ENCODE measurements at places on chromosomes 12 and 14. TPM values are rescaled to one million over a fixed set of nuclear protein-coding genes. Genes with fewer than 3 reads are reported as not detected.

LIN7A gene
- 0.19 TPM for total RNA-seq

SLC7A7 gene
- total RNA-seq, result 8.3 TPM

IL23A gene
- total RNA-seq, result 0.34 TPM

PIWIL1 gene
- not detected for total RNA-seq

CLEC14A gene
- total RNA-seq, result 344 TPM

RNASE9 gene
- total RNA-seq, result not detected

AKAP3 gene
- total RNA-seq, result 0.85 TPM

IKBIP gene
- total RNA-seq, result 44.4 TPM

MDGA2 gene
- total RNA-seq, result not detected

VRK1 gene
- 44.7 TPM for total RNA-seq

PROX2 gene
- total RNA-seq, result not detected

C1R gene
- 2.0 TPM for total RNA-seq

ZDHHC22 gene
- total RNA-seq, result not detected

CD27 gene
- total RNA-seq, result not detected

PRDM4 gene
- 22.3 TPM for total RNA-seq

RNASE7 gene
- total RNA-seq, result not detected

SLC6A15 gene
- 0.51 TPM for total RNA-seq

LMO3 gene
- total RNA-seq, result not detected

CCDC175 gene
- not detected for total RNA-seq

CCDC177 gene
- total RNA-seq, result not detected

AICDA gene
- total RNA-seq, result not detected

STXBP6 gene
- 4.9 TPM for total RNA-seq

FAM186B gene
- total RNA-seq, result 0.34 TPM

ALX1 gene
- total RNA-seq, result not detected

FKBP3 gene
- total RNA-seq, result 32.3 TPM

AMN gene
- total RNA-seq, result not detected

HHIPL1 gene
- 1.7 TPM for total RNA-seq

C12orf54 gene
- total RNA-seq, result not detected

SSPN gene
- 0.34 TPM for total RNA-seq

SLCO1B1 gene
- total RNA-seq, result not detected

TMEM229B gene
- total RNA-seq, result 1.4 TPM

PPP1R3E gene
- total RNA-seq, result 2.6 TPM

ACOT6 gene
- total RNA-seq, result not detected

GLT1D1 gene
- total RNA-seq, result not detected

GTF2A1 gene
- total RNA-seq, result 58.1 TPM

KRT80 gene
- total RNA-seq, result 1.2 TPM

TAOK3 gene
- 31.9 TPM for total RNA-seq

CCDC197 gene
- not detected for total RNA-seq

SYCP3 gene
- not detected for total RNA-seq

RAB21 gene
- total RNA-seq, result 51.4 TPM

MBIP gene
- total RNA-seq, result 5.8 TPM

SERPINA1 gene
- total RNA-seq, result 0.23 TPM

C1QL4 gene
- under 0.01 TPM for total RNA-seq

CACNB3 gene
- total RNA-seq, result 16.3 TPM

GPX2 gene
- total RNA-seq, result not detected

KRT85 gene
- not detected for total RNA-seq

OR10AD1 gene
- total RNA-seq, result 0.09 TPM

Data from dermis blood vessel endothelial cell (primary cell).